ENCODE measurements at places on chromosomes 11 and 22.
A peak's percentile ranks its signal among the peaks of the same experiment; 100 is the strongest.

DNA sequence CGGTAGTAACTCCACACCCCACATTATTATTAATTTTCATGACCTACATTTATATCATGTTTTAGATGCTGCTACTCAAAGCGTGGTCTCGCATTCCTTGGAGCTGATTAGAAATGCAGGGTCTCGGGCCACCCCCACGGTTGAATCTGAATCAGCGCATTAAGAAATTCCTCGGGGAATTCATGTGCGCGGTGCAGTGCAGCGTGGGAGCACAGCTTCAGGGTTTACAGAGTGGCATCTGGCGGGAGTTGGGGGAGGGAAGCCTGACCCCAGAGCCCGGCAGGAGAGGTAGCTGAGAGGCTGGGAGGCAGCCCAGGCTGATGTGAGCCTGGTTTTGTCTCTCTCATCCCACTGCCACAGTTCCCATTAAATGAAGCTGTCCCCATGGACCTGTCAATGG is 48.1 kb upstream of the DAGLA start:
- no peak for DNase-seq

DNA sequence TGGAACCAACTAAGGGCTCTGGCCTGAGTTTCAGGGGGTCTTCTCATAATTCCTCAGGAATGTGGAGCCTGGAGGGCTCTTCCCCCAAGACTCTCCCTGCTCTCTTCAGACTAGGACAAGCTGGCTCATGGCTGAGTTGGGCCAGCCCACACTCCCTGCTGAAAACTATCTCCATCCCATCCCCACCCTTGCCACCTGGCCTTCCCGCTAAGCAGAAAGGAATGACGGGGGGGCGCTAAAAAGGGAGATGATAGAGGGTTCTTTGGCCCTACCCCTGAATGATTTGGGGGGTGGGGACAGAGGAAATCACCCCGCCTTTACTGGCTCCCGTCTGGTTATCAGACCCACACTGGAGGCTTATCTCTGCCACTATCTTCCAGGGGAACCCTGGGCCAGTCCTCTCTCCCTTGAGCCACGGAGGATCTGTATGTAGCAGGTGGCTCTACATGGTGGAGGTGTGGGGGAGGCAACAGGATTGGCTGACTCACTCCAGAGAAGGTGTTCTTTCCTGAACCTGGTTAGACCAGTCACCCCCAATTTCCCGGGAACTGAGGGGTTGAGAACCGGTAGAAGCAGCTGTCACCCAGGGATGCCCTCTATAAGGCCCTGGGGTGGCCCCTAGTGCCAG is 5.7 kb downstream of the SMTN start:
- DNase-seq: no peak

- peak; percentile 74 for DNase-seq
Observed at GRCh38 chr22:49670456-49671330, 157.0 kb downstream of the BRD1 start.

DNA sequence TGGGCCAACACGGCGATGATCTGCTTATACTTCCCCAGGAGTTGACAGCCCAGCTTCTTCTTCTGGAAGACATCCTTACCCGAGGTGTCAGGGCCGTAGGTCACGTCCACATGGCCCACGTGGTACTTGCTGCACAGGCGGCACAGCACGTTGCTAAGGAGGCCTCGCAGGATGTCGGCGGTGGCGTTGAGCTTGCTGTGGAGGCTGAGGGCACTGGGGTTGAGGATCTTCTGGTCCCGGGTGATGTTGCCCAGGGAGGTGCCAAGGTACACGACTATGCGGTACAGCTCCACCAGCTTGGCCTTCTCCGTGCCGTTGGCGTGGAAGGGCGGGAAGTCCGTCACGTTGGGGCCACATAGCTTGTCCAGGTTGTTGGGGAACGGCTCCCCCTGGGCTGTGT is 2.9 kb downstream of the LIF start:
- DNase-seq: no peak

DNA sequence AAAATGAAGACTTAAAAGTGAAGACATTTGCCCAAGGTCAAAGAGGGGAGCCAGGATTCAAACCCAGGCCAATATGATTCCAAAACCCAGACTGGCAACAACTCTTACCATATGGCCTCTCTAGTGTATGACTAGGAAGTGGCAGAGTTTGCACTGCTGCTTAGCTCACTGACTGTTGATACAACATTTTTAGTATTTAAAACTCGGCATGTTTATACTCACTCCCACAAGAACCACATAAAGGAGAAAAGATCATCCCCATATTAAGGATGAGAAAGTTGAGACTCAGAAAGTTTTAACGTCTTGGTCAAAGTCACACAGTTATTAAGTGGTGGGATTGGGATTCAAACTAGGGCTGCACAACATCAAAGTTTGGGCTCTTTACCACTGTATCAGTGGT is 81.7 kb downstream of the CCDC34 start:
- DNase-seq: no peak

DNA sequence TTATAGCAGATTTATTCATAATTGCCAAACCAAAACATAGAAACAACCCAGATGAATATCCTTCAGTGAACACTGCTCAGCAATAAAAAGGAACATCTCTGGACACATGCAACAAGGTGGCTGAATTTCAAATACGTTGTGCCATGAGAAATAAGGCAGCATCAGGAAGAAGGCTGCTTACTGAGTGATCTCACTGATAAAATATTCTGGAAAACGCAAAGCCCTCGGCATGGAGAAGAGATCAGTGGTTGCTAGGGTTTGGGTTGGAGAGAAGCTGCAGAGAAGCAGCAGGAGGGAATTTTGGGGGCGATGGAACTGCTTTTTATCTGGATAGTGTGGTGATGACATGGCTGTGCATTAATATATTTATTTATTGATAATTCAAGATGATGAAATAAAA is 11.0 kb upstream of the SHANK2 start:
- DNase-seq: no peak

All from suppressor macrophage treated with lipopolysaccharide for 1 hour (primary cell).